Testis (tissue), 5 donors: ENCODE measurements at places on chromosomes 6 and 20. TPM values are rescaled to one million over a fixed set of nuclear protein-coding genes. Genes with fewer than 3 reads are reported as not detected.
A peak's percentile ranks its signal among the peaks of the same experiment; 100 is the strongest.

The ATP9A gene
- 46.4 TPM for polyA plus RNA-seq

The ZNF165 gene
- 23.2 TPM for polyA plus RNA-seq

The PBOV1 gene
- polyA plus RNA-seq: not detected

GRCh38 chr6:157527471-157527907 is 146.5 kb downstream of the ZDHHC14 start:
- DNase-seq: peak; percentile 50

The ZSCAN23 gene
- 2.4 TPM for polyA plus RNA-seq

DNA sequence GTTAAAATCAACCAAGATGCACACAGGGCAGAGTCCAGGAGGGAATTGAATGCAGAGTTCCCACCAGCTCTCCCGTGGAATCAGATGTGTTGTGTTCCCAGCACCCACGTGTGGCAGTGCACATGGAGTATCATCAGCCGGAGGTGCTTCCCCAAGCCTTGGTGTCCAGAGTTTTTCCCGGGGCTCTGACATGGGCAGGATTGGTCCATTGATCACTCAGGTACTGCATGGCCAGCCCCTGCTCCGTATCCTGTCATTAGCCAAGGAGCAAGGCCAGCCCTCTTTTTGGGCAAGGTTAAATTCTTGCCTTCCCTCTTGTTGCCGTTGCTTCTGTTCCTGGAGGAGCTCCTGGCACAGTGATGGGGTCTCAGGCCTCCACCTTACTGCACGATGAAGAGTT is 28.6 kb upstream of the SLC22A1 start:
- DNase-seq: no peak

DNA sequence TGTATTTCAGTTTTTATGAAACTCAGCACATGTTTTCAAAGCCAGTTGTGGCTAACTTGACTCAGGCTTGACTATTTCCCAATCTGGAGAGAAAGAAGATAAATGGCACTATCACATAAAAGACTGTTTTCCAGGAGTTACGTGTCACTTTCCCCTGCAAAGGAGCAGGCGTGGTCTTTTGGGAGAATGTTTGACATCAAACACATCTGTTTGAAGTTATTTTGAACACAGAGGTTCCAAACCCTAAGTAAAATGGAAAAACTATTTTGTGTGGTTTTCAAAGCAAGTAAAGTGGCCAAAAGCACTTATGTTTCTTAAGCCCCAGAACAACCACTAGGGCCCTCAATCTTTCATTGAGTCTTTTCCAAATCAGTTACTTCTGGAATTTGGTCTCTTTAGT is 89.7 kb downstream of the FOXF2 start:
- DNase-seq: no peak

- DNase-seq: no peak
Observed at GRCh38 chr6:9938801-9939200, 476.1 kb downstream of the TFAP2A start.

GRCh38 chr6:106988664-106989063 is 14.1 kb upstream of the CD24 start:
- no peak for DNase-seq

DNA sequence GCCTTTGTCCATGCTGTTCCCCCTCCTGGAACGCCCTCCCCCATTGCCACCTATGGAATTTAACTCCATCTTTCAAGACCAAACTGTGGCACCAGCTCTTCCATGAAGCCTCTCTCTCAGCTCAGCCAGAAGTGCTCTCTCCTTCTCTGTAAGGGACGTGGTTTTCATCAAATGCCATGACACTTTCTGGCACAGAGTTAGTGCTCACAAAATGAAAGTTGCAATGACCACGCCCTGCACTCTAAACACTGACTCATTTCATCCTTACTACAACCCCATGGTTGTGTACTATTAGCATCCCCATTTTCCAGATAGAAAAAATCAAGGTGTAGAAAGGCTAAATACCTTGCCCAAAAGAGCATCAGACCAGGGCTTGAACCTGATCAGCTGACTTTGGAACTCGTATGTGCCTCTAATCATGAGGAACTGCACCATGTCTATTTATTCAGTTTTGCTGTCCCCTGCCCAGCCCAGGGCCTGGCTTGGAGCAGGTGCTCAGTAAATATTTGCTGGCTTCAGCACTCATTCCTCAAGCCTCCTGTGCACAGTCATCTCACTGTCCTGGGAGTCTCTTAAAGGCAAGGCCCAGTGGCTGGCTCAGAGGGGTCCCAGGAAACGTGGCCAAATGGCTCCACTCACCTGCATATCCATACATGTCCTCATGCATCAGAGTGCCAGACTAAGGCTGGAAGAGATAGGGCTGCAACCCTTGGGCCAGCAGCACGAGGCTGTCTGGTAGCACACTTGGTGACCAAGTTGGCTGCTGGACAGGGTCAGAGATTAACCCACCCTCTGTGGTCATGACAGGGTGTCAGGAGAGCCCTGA is 77.9 kb downstream of the MRPL14 start:
- DNase-seq: no peak

DNA sequence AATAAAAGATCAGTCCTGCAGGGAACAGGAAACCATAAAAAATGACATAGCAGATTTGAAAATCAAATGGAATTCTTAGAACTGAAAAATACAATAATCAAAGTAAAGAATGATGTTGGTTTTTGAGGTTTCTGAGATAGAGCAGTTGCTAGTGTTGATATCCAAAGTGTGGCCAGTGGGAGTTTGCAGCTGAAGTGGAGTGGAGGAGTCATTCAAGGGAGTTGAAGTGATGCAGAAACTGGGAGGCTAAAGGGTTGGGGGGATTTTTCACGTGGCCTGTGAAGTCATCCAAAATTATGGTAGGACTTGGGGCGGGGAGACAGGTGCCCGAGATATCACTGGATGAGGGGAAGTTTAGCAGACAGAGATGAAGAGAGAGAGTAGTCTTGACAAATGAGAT is 123.6 kb downstream of the CDC5L start:
- no peak for DNase-seq

- DNase-seq: no peak
Observed at GRCh38 chr6:364609-365540, 26.7 kb upstream of the IRF4 start.

DNA sequence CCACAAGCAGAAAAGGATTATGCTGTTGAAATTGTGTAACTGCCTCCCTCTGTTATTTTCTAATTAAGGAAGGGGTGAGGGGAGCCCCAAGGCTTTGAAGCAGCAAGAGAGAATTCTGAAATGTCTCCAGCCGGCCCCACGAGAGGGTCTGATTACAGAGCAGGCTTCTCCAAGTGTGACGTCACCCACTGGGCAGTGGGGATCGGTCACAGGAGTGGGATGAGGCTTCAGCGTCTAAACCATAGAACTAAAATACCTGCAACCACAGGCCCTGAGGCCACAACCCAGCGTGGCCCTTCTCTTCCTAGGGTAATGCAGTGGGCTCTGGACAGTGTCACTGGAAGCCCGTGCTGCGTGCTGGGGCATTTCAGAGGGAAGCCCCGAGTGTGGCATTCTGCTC is 38.6 kb upstream of the APCDD1L start:
- no peak for DNase-seq

GRCh38 chr6:26477426-26477825 is 19.7 kb downstream of the BTN2A1 start:
- DNase-seq: no peak

The HLA-DPA1 gene
- 143 TPM for polyA plus RNA-seq

- DNase-seq: no peak
Observed at GRCh38 chr6:45923831-45924391, 91.7 kb downstream of the CLIC5 start.

The OR2J3 gene
- polyA plus RNA-seq: 0.25 TPM

DNA sequence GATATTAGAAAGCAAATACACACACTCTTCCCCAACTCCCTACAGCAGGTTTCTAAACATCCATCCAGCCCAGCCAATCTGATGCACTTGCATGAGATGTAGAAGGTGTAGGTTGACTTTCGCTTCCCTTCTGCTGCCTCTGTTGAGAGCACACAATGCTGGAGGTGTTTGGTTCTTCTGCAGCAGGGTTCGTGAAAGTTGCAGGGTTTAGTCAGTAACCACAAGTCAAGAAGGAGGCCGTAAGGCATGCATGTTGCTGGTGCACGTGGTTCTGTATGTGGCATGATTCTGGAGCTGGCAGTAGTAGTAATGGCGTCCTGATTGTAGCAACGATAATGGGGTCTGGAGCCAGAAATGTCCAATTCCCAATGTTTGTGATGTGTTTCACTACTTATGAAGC is 53.0 kb downstream of the DEK start:
- DNase-seq: no peak

DNA sequence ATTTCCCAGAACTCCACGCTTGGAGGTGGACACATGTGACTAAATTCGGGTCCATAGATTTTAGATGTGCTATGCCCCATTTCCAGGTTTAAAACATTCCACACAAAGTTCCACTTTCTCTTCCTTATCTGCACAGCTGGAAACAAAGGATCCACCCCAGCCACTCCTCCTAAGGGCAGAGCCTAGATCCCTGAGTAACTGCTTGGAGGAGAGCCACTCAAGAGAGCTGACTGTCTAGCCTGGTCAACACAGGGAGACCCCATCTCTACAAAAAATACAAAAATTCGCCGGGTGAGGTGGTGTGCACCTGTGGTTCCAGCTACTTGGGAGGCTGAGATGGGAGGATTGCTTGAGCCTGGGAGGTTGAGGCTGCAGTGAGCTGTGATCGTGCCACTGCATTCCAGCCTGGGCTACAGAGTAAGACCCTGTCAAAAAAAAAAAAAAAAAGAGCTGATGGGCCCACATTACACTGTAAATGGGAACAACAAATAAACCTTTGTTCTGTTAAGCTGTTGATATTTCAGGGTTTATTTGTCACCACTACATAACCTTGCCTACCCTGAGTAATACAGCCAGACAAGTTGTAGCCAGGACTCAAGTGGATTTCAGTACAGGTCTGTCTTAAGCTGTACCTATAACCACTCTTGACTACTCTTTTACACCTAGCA is 25.8 kb upstream of the SNRPC start:
- DNase-seq: no peak

DNA sequence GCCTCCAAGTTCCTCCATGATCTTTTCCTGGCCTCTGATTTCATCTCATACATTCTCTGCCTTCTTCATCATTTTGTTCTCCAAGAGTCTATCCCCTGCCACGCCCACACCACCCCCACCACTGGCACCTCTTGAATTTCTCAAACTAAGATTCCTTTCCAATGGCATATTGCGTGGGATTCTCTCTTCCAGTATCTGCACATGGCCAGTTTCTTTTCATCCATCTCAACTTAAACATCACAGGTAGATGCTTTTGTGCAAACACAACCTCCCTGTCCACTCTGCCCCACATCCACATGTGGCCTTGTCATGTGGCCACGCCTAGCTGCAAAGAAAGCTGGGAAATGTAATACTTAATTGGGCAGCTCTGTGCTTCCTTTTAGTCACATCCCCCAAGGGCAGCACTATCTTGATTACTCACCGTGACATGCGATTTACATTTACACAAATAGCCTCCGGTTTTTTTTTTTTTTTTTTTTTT is 33.4 kb upstream of the ZMYND8 start:
- DNase-seq: no peak

- DNase-seq: no peak
Observed at GRCh38 chr20:45153752-45154151, 20.9 kb upstream of the PI3 start.

The MAK gene
- polyA plus RNA-seq: 21.2 TPM
